ENCODE measurements at places on chromosomes 5 and 9. TPM values are rescaled to one million over a fixed set of nuclear protein-coding genes. Genes with fewer than 3 reads are reported as not detected.

The TAF11L3 gene
- not detected for total RNA-seq

The PCDHAC2 gene
- total RNA-seq, result 3.9 TPM

The BARHL1 gene
- not detected for total RNA-seq

DNA sequence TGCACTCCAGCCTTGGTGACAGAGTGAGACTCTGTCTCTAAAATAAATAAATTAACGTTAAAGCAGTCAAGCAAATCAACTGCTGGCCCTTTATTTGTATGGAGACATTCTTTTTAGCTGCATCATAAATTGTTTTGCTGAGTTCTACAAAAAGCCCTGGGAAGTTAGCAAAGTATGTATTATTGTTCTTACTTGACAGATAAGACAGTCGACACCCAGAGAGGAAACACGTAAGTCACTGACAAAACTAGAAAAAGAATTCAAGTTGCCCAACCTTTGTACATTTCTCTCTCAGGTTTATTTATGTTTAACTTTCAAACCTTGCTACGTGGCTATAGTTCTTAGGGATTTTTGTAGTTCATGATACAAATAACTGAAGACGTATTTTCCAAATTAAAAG is 40.4 kb upstream of the MACIR start:
- H3K27me3 ChIP-seq, result no peaks in the 10 kb centered on the region
- H3K27ac ChIP-seq, result no peak overlapping the region
- no peak for DNase-seq
- H3K4me3 ChIP-seq, result no peak overlapping the region

DNA sequence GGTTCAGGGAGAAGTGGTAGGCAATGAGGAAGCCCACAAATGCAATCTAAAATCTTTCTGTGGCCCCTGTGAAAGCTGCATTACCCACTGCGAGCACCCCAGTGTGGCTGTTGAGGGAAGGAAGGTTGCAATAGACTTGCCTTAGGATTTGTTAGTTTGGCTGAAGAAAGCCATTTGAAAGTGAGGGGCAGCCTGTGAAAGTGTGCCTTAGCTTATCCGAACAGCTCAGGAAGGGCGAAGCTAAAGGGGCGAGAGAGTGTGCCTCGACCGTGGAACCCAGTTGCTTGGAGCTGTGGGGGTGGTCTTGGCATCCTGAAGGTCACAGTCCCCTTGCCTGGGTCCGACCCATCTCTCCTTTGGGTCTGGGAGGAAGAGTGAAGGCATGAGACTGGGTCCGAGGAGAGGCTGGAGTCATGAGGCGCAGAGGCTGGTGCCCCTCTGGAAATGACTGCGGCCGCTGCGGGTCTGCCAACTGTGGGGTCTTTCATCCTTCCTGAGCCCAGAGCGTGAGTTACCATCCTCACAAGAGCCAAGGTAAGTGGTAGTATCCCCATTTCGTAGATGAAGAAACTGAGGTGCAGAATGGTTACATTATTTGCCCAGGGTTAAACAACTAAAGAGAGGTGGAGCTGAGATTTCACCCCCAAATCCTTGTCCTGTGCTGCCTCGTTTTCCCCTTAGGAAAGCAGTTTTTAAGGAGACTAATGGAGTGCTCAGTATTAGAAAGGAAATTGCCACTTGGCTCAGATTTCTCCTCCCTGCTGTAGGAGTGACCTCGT is 24.4 kb downstream of the SLC25A25 start:
- no peaks in the 10 kb centered on the region for H3K27me3 ChIP-seq
- no peak for DNase-seq
- H3K4me1 ChIP-seq, result peaks cover 82% of the 10 kb centered on the region
- peak overlapping the region; percentile 15 for H3K4me3 ChIP-seq

Measured in vagina (tissue), 2 donors.